SW480 (cell line): ENCODE measurements at places on chromosomes 5 and 9.

GRCh38 chr5:93281980-93282772 lies 298.8 kb downstream of the NR2F1-AS1 start:
- DNase-seq = no peak

- DNase-seq = no peak
These were observed 61.7 kb downstream of the FBXL17 start for GRCh38 chr5:108320231-108320630.

DNA sequence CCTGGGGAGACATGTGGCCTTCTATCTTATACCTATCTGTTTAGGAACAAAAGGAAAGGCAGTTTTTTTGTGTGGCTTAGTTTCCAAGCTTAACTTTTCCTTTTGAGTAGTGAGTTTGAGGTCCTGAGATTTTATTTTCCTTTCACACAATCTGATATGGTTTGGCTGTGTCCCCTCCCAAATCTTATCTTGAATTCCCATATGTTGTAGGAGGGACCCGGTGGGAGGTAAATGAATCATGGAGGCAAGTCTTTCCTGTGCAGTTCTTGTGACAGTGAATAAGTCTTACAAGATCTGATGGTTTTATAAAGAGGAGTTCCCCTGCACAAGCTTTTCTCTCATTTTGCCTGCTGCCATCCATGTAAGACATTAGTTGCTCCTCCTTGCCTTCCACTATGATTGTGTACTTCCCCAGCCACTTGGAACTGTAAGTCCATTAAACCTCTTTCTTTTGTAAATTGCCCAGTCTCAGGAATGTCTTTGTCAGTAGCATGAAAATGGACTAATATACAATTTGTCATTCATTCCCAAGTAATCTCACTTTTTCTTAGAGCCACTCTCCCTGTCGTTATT lies 4.7 kb upstream of the CLTB start:
- DNase-seq = no peak

GRCh38 chr5:179959641-179960040 lies 51.9 kb upstream of the TBC1D9B start:
- DNase-seq = no peak
